ENCODE measurements at places on chromosomes 11 and 22.

DNA sequence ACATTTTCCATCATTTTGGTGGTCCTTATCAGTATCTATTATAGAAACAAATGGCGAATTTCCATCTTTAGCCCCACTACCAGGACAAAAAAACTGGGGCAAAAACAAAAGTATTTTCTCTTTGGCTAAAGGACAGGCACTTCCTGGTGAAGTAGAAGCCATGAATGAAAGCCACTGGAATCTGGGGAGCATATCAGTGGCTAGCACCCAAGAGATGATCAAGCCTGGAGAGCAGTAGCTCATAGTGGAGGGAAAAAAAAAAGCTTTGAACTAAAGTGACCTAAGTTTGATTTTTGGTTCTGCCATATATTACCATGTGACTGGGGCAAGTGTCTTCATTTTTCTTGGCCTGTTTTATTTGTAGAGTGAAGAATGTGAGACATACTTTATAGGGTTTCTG, 272.3 kb downstream of the GUCY1A2 start:
- DNase-seq, result no peak

- DNase-seq, result no peak
These were observed 4.0 kb downstream of the ST14 start for GRCh38 chr11:130163346-130164220.

- DNase-seq, result no peak
These were observed 49.7 kb upstream of the VPREB1 start for GRCh38 chr22:22194931-22195264.

DNA sequence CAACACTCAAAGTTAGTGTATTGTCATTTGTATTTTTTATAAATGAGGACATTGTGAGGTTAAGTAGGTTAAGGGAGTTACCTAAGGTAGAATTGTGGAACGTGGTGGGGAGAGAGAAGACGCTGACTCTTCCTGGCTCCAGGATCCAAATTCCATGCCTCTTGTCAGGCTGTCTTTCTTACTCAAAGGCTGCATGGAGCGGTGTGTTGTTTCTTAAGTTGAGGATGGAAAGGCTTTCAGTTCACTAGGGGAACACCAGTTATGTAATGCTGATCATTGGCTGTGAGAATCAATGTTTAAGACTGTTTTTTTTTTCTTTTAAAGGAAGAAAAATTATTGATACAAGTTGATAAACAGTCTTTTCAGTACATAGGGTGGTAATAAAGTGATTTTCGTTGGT, 2.9 kb downstream of the UBE2L3 start:
- DNase-seq, result no peak

GRCh38 chr11:128767591-128768001, 73.7 kb downstream of the FLI1 start:
- no peak for DNase-seq

- DNase-seq, result peak; percentile 26
These were observed 2.9 kb upstream of the FBLN1 start for GRCh38 chr22:45499746-45500145.

DNA sequence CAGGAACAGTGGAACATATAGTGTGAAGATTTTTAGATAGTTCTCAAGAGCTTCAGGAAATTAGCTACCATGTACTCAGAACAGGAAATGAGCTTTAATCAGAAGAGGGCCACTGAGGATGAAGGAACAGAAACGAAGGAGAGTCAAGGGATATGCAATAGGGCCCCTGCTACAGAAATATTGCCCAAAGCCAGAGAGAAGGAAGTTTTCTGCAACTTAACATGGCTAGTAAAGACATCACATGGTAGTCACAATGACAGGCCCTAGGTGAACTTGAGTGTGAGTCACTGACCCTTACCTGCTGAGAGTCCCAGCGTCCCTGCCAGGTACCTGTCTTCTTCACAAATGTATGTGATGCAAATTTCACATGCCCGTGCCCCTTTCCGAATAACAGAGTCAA, 25.2 kb upstream of the CARD16 start:
- no peak for DNase-seq

DNA sequence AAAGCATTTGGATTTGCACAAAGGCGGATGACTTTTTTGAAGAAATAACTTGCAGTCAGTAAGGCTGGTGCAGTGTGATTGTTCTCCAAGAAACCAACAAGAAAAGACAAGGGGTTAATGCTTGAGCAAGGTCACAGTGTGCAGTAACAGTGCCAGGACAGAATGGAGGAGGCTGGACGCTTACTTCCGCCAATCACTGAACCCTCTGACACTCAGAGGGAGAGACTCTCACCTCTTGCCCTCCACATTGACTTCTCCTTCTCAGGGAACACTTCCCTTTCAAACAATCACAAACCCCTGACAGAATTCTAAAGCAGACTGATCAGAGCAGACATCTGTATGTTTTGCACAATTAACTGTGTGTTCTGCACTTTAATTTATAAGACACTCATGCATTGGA, 228.4 kb downstream of the BLID start:
- no peak for DNase-seq

GRCh38 chr11:130413405-130414106, 14.9 kb downstream of the ADAMTS8 start:
- DNase-seq, result peak; percentile 95

- DNase-seq, result peak; percentile 37
These were observed 1.3 kb downstream of the MACROD1 start for GRCh38 chr11:64164392-64165312.

DNA sequence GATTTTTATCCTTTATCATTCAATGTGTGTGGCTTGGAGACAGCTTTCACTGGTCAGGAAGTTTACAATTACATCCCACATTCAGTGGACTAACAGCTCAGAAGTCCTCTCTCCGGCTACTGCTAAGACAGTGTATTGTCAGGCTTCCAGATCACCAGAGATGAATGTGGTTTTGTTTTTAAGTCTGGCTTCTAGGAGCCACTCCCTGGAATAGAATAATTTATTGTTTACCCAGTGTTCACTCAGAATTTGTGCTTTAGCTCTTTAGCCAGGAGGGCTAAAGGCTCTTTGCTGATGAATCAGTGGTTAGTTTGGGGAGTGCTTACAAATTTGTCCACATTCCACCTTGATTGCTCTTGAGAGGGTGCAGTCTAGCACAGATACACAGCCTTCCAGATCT, 26.5 kb downstream of the TRIM77 start:
- no peak for DNase-seq

DNA sequence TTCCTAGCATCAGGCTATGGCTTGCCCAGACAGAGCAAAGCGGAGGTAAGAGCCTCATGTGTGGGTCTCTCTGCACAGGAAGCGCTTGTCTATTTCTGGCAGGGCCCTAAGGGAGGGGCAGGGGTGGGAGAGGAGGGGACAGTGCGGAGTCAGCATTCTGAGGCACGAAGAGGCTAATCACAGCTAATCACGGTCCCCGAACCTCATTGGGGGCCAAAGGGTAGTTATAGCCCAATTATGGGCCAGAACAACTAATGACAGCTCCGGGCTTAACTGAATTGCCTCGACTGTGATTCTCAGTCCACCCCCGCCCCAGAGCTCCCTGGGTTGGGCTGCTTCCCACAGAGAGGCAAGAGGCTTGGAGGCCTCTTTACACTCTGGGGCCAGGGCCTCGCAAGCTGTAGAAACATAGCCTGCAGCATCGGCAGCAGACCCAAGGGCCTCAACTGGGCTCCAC, 72.7 kb upstream of the PRDM11 start:
- no peak for DNase-seq

DNA sequence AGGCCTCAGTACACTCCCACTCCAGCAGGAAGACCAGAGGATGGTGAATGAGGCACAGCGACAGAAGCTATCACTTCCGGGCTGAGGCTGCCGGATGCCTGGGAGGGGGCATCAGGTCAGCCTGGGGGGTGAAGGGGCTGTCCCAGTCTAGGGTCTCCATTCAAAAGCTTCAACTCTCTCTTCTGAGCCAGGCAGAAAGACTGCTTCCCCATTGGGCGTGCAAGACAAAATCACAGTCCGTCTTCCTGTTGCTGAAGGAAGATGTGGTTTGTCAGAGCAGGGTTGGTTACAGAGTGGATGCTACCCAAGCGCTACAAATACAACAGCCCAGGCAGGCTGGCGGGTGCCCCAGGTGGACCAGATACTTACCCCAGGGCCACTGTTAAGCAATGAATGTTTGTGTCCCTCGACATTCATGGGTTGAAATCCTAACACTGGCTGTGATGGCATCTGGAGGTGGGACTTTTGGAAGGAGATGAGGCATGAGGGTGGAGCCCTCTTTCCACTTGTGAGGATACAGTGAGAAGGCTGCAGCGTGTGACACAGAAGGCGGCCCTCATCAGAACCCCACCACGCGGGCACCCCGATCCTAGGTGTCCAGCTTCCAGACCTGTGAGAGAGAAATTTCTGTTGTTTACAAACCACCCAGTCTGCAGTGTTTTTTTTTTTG, 12.0 kb downstream of the UPK3A start:
- DNase-seq, result no peak

DNA sequence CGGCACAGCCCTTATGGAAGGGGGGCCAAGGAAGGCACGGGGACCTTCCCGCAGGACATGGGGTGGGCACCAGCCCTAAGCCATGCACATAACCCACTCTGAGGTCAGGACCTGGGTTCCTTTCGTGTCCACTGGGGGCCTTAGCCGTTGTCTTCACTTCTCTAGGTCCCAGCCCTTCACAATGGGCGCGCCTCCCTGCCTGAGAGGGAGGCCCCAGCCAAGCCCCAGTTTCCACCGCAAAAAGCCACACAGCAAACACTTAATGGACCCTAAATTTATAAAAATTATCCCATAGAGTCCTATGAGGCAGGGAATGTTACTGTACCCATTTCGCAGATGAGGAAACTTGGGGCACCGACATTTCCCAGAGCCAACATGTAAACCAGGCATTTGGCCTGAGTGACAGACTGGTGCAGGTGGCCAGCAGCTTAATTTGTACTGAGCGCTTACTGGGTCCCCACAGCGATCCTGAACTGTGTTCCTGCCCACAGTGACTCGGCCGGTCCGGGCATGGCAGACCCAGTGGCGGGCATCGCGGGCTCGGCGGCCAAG, 1.2 kb downstream of the GAS2L1 start:
- DNase-seq, result no peak

GRCh38 chr11:21635394-21636145, 557.3 kb upstream of the ANO5 start:
- DNase-seq, result no peak

DNA sequence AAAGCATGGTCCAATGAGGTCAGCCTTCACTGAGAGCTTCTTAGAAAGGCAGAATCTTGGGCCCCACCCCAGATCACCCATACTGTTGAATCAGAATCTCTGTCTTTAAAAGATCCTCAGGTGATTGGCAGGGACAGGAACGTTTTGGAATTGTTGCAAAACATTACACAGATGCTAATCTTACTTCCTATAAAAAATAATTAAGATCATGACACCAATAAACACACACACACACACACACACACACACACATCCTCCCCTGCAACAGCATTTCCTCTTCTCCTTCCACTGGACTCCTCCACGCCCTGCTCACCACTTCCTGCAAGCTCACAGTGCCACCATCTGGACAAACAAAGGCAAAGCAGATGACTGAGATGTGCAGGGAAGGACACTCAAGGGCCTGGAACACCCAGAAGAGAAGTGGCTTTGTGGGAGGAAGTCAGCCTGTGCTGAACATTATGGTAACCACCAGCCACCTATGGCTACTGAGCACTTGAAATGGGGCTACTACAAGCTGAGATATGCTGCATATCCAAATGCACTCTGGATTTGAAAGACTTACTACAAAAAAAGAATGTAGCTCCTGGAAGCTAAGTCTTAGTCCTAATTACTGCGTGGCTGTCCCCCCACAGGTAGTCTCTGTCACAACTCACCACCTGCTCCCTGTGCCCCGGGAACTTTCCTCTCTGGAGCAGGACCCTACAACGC, 65.6 kb downstream of the BTG4 start:
- DNase-seq, result peak; percentile 96

GRCh38 chr11:33147559-33147958, 13.7 kb downstream of the CSTF3 start:
- no peak for DNase-seq

- peak; percentile 67 for DNase-seq
These were observed 66.2 kb downstream of the ALX4 start for GRCh38 chr11:44243595-44244343.

- no peak for DNase-seq
These were observed 3.7 kb upstream of the CLCF1 start for GRCh38 chr11:67376873-67377808.

DNA sequence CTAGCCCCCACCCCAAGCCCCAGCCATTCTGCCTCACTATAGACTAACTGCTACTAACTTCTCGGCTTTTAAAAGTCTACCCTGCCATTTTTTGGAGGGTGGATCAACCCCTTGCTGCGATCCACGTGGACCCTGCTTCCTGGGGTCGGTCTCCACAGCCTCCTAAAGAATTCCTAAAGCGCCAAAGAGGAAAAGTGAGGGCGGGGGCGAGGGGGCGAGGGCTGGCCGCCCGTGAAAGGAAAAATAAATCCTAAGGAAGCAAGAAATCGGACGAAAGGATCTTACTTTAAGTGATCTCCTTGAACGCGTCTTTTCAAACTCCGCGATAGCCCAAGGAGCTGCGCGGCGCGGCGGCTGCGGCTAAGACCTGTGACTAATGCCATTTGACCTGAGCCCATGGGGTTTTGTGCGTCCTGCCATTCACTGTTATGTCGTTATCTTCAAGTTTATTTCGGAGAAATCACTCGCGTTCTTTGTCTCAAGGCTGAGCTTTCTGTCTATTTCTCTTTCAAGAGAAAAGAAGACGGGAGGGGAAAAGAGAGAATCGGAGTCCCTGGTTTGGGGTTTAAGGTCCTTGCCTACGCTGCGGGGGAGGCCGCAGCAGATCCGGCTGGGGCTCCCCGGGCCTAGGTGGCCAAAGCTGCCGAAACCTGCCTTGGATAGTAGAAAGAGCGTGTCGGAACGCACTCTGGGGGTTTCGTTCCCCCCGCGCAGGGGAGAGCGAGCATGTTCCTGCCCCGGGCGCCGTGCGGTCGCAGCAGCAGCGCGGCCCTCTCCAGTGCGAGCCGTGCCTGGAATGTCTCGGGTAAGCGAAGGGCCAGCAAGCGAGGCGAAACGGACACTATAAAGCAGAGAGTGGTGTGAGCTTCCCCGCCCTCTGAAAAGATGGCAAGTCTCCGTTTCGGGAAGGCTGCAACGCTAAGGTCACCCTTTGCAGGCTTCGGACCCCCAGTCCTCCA, 2.8 kb upstream of the DBX1 start:
- DNase-seq, result peak; percentile 14

- DNase-seq, result no peak
These were observed 5.9 kb downstream of the MARK2 start for GRCh38 chr11:63844836-63845235.

GRCh38 chr11:117431436-117431835, 103.8 kb downstream of the CEP164 start:
- no peak for DNase-seq

GRCh38 chr11:118338637-118339061, 3.9 kb downstream of the CD3D start:
- no peak for DNase-seq

GRCh38 chr11:123478352-123478987, 48.4 kb downstream of the GRAMD1B start:
- peak; percentile 90 for DNase-seq

- DNase-seq, result no peak
These were observed 89.8 kb upstream of the ZC3H12C start for GRCh38 chr11:110003426-110003825.
